ENCODE measurements at places on chromosomes 1 and 21.

GRCh38 chr1:151616505-151616849 is 4.6 kb downstream of the SNX27 start:
- DNase-seq: no peak

DNA sequence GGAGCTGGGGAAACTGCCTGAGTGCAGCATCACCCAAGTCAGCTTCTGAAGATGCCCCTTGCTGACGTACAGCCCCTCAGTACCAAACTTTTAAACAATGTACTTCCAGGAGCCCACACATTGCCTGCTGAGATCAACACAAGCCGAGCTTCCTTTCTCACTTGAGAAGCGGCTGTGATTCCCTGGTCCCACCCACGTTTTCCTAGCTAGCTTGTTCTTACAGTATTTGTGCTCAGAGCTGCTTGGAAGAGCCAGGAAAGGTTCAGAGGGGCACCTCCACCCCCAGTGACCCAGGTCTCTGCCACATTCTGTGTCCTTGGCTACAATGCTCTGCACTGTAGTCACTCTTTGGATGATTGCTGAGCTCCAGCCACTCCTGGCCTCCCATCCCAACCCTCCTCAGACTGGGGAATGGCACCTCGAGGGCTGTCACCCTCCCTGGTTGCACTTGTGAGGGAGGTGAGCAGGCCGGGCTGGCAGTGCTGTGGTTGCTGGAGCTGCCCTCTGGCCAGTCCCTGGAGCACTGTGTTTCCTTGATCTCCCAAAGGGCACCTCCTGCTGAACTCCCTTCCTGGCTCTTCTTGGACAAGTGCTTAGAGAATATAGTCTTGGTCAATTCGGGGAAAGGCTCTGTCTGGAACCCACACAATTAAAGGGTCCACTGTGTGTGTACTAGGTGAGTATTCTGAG is 355.1 kb downstream of the AJAP1 start:
- no peak for DNase-seq

DNA sequence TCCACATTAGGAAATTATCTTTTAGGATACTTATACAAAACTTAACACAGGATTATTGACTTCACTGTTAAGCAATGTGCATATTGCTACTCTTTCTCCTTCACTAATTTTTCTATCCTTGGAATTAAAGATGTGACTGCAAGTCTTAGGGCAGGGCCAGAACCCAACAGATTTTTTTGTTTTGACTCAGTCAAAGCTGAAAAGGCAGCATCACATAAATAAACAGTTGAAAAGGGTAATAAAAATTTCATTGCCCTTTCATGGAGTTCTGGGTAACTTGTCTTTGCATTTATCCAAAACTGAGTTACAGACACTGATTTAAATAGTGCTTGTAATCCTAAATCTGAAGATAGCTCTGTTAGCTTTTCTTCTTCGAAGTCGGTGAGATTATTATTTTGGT is 1.9 kb upstream of the TMEM35B start:
- DNase-seq: no peak

DNA sequence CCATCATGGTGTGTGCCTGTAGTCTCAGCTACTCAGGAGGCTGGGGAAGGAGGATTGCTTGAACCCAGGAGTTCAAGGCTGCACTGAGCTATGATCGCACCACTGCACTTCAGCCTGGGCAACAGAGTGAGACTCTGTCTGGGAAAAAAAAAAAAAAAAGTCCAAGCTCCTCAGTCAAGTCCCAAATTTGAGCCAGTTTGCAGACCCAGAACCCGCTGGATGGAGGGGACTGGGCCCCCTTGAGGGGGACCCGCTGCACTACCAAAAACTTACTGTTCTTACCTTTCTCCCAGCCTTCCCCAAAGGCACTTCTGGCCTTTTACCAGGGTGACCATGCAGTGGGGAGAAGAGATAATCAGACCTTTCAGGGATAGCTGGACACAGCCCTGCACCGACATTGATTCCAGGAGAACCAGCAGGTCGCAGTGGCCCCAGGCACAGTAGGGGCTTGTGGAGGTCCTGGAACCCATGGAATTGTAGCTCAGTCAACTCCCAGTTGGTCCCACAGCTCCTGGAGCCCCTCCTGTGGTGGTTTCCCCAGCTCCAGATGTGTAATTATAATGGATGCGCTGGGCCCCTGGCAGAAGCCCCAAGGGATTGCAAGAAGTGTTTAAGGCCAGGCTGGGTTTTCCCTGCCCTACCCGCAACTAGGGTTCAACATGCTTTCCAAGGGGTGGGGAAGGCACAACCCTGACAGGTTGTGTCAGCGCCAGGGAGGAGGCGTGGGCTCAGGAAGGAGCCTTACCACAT is 4.1 kb upstream of the WNT9A start:
- DNase-seq: no peak

- no peak for DNase-seq
Observed at GRCh38 chr1:66848193-66848592, 47.1 kb upstream of the INSL5 start.

DNA sequence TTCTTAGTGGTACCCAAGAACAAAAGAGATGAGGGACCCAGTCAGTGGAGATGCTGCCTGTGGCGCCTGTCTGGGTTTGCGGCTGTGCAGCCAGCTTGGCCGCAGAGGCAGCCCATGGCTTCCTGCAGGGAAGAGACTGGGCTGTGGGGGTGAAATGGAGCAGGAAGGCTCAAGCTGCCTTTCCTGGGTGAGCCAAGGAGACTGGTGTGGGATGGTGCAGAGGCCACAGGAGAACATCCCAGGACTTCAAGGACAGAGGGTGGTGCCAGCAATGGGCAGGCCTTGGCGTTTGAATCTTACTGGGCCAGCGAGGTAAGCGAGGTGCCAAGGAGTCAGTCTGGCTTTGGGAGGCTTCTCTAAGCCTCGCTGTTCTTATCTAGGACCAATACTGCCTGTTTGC is 26.4 kb downstream of the KCNA10 start:
- peak; percentile 31 for DNase-seq

DNA sequence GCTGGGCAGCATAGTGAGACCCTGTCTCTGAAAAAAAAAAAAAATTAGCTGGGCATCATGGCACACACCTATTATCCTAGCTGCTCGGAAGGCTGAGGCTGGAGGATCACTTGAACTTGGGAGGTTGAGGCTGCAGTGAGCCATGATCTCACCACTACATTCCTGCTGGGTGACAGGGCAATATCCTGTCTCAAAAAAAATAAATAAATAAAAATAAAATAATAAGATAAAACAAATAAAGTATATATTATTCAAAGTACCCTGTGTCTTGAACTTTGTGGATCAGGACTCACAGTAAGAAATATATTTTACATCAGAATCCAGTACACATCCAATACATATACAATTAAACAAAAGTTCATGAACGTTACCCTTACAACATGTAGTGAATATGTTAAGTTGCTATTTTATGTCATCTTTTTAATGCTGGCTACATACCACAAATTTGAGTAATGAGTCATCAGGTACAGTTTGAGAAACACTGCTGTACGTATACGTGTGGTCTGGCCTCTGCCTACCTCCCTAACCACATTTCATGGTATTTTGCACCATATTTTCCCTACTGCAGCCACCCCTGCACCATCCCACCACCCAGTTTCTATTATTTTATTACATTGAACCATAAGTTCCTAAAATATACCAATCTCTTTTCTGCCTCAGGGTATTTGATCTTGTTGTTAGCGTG is 4.4 kb downstream of the NME7 start:
- peak; percentile 87 for DNase-seq

GRCh38 chr1:154974102-154974807 is at the start of gene CKS1B:
CKS1B (plus strand) TSS chr1:154974681; CDS start chr1:154974746, 65 bp downstream.
- peak; percentile 100 for DNase-seq

DNA sequence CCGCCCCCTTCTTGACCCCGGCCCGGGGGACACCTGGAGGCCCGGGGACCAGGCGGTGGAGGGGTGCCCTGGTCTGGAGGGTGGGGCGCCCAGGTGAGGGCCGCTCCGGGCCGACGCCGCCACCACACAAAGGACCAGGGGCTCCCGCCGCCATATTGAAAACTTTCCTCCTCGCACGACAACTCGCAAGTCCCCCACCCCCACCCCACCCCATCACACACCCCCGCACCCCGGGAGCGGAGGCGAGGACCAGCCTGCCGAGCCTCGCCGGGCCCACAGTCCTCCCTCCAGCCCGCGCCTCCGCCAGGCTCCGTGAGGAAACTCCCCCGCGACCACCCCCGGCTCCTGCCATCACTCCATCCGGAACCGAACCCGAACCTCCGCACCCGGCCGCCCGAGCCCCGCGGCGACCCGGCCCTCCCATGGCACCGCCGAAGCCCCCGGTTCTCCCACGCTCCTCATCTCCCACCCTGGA is 733 bp downstream of the KDM5B start:
- DNase-seq: peak; percentile 17

DNA sequence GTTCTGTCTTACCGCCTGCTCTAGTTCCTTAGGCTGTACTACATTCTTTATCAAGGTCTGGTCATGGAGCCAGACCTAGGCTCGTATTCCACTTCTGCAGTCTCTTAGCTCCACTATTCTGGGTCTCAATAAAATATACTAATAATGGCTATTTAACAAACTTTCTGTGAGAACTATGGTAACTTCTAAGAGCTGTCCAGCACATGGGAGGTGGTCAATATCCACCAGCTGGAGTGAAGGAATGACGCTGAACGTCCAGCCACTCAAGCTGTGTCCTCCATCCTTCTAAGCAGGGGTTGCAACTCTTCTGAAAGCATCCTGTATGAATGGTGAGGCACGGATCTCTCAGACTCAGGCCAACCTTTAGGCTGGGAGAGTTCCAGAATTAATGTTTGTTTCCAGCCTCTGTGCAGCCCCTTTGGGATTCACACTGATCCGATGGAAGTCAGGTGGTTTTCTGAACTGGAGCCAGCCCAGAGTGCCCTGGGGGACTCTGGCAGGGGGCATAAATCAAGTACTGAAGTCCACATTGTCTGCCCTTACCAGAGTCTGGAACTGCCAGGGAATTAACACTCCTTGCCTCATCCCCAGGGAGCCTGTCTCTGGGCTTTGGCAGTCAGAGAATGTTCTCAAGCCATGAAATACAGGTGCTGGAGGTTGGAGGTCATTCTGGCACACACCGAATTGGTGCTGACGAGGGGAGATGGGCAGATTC is 57.4 kb downstream of the BRINP2 start:
- no peak for DNase-seq

DNA sequence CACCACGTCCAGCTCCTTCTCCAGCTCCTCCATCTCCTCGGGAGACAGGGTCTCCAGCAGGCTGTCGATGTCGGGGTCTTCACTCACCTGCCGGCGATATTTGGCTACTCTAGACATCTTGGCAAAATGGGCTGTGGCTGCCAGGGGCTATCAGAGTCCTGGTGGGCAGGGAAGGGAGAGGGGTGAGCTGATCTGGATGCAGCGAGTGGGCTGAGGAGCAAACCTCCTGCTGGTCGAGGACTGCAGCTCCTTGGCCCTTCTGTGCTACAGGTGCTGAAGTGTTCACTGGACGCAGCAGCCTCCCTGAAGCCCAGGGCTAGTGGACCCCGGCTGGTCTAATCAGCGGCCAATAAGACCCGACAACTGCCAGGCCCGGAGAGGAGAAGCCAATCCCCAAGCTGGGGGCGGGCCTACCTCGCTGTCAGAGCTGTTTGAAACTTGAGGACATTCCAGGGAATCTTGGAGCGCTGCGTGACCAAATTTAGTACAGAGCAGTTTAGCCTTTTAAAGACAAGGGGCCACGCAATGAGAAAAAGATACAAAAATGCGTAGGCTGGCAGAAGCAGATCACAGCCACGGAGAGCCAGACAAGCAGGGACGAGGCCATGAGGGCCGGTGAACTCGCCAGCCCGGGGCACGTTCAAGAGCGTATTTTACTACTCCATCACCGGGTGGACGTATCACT is at the start of gene LMOD1:
Gene LMOD1 (minus strand): TSS at position 325 of the 685 bp plus-strand sequence. CDS start 208 bp downstream, at position 117.
- peak; percentile 90 for DNase-seq

- no peak for DNase-seq
Observed at GRCh38 chr1:238517711-238518110, 627.0 kb upstream of the ZP4 start.

DNA sequence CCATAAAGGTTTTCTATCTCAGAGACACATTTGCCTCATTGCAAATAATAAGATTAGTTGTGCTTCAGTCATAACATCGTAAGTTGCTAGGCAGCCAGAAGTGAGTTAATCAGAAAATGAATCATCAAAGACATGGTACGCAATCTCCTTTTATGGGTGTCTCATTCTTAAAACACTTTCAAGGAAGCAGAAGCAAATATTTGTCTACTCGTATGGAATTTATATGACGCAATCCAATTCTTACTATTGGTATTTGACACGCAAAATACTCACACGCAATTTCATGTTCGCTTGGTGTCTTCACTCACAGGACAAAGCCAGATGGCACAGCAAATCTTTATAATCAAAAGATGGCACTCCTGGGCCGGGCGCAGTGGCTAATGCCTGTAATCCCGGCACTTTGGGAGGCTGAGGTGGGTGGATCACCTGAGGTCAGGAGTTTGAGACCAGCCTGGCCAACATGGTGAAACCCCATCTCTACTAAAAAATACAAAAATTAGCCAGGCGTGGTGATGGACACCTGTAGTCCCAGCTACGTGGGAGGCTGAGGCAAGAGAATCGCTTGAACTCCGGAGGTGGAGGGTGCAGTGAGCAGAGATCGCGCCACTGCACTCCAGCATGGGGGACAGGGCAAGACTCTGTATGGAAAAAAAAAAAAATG is 56.4 kb downstream of the HLCS start:
- DNase-seq: peak; percentile 98

- no peak for DNase-seq
Observed at GRCh38 chr1:35573198-35574124, at the start of gene TFAP2E. TFAP2E (plus strand) TSS chr1:35573314; CDS start chr1:35573578, 264 bp downstream.

DNA sequence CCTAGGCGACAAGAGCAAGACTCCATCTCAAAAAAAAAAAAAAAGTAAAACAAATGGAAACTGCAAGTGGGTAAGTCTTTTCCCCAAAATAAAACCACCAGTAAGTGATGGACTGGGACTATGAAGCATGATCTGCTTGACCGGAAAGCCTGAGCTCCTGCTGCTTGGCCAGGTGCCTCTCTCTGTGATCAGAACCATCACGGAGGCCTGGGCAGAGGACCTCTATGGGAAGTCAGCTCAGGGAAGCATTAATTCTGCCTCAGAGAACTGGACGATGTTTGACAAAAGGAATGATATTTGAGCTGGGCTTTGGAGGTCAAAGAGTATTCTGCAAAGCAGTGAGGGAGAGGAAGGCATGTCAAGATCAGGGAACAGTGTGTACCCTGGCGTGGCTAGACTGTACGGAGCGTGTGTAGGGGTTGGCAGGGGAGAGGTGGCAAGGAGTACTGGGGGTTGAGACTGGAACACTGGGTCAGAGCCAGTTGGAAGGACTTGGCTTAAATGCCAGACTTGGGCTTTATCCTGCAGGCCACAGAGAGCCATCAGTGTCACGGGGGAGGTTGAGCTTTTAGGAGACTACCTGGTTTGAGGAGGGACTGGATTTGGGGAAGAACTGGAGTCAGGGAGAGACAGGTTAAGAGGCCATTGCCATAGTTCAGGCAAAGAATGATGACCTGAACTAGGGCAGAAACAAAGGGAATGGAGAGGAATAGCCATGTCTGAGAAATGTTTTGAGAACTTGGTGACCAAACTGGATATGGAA is 16.4 kb downstream of the ATP1A2 start:
- DNase-seq: no peak

- DNase-seq: peak; percentile 64
Observed at GRCh38 chr1:27318596-27318995, 3.4 kb upstream of the TMEM222 start.

- no peak for DNase-seq
Observed at GRCh38 chr1:180397175-180397574, 105.2 kb downstream of the ACBD6 start.

Data from fibroblast of the aortic adventitia (primary cell).